Activated CD4-positive, CD25-positive, alpha-beta regulatory T cell treated with anti-CD3 and anti-CD28 coated beads, Interleukin-2, amount 50 U/mL, for 24 hours (primary cell): ENCODE measurements at places on chromosomes 16 and 17.

DNA sequence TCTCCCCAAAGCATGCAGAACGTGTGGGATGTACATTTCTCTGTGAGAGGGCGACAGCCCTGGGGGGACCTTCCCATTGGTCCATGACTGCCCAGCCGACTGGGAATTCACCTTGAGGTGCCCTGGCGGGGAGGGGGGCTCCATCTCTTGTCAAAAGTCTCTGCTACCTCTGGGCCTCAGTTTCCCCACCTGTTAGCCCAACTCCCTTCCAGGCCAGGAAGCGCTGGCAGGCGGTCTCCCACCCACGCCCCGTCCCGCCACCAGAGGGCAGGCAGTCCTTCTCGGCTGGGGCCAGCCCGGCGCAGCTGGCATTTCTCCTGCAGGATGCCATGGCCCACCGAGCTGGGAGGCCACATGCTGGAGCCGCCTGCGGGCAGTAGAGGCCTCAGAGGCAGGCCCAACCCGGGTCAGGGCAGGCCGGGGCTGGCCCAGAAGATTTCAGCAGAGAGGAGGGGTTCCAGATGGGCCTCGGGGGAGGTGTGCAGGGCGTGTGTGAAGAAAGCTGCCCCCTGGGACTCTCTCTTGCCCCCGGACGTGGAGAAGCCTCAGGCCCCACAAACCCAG is 16.6 kb downstream of the CD7 start:
- ATAC-seq, result no peak

GRCh38 chr17:80446645-80447405 is 29.6 kb downstream of the NPTX1 start:
- no peak for ATAC-seq

- ATAC-seq, result no peak
Observed at GRCh38 chr17:44059101-44059892, 7.2 kb downstream of the LSM12 start.

GRCh38 chr17:12024327-12024726 is 3.6 kb downstream of the MAP2K4 start:
- peak; percentile 21 for ATAC-seq

DNA sequence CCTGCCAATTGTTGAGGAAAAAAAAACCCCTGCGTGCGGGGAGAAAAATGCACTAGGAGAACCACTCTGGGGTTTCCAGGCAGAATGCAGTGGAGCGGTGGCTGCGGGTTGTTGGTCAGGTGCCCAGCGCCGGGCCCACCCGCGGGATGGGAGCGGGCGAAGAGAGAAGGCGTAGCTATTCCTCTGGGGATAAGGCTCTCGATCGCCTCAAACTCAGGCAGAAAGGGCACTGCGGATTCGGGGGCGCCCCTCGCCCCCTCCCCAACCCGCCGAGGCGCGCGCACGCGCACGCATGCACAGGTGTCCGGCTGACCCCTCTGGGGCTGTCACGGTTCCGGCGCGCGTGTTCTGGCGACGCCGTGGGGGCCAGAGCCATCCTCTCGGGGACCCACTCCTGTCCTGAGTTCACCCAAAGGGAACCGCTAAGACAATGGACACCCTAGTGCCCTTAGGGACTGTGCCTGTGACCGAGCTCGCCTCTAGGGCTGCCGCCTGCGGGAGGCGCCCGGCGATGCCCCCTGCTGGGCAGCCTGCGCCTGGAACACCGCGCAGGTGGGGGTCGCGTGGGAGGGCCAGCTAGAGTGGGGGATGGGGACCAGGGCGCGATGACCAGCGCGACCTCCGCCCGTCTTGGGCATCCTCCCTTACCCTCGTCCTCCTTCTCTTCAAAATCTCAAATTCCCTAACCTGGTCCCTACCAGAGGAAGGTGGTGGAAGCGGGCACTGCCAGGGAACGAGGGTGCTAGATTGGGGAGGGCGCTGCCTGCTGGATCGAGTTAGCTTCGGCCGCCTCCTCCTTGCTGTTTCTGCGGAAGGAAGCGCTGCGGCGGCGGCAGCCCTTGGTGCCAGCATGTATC is 14.4 kb upstream of the CBX8 start:
- no peak for ATAC-seq

- ATAC-seq, result no peak
Observed at GRCh38 chr17:38925263-38925995, at the start of gene LASP1NB. Gene LASP1NB (plus strand): TSS chr17:38925614.

DNA sequence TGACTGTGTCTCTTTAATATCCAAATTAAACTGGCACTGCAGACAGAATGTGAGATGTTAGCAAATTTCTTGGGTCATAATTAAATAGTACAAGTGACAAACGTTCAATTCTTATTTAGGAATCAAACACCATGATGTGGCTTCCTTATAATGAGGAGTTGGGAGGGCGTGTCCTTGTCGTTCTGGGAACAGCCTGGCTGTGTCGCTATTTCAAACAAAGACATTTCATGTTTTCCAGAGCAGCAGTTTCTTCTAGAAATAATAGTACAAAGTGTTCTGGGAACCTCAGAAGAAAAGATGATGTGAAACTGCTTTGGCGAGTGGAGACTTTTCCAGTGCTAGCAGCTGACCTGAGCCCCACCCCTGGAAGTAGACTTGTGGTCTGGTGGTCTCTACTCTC is 301.7 kb upstream of the N4BP1 start:
- ATAC-seq, result no peak

- ATAC-seq, result no peak
Observed at GRCh38 chr16:27470567-27471431, 68.8 kb downstream of the IL21R start.

GRCh38 chr16:56355786-56356275 is 69.5 kb downstream of the AMFR start:
- no peak for ATAC-seq

GRCh38 chr16:2286550-2286949 is 18.6 kb upstream of the RNPS1 start:
- no peak for ATAC-seq

- no peak for ATAC-seq
Observed at GRCh38 chr17:50715471-50715870, 3.9 kb upstream of the LUC7L3 start.

- no peak for ATAC-seq
Observed at GRCh38 chr17:43020030-43020621, 2.1 kb downstream of the VAT1 start.

GRCh38 chr17:40915721-40916256 is 21.7 kb downstream of the KRT23 start:
- no peak for ATAC-seq

DNA sequence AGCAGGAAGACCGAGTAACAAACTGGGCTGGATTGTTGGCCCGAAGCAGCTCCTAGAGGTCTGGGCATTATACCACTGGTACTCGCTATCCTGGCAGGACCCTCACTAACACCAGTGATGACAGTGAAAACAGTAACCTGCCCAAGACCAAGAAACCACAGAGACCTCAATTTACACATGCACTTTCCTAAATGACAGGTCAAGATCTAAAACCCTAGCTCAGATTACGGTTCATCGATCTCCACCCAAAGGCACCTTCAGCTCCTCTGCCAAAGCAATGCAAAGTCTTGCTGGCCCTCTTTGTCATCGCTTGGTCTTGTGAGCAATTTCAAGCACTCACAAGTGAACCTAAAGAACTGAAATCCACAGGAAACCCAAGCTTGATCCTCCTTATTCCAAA is 1.5 kb downstream of the PIP4K2B start:
- no peak for ATAC-seq
